ENCODE measurements at places on chromosomes 3 and 15. TPM values are rescaled to one million over a fixed set of nuclear protein-coding genes. Genes with fewer than 3 reads are reported as not detected.

The CFAP100 gene
- total RNA-seq, result not detected

The IL5RA gene
- not detected for total RNA-seq

The SCN11A gene
- total RNA-seq, result under 0.01 TPM

The RAB6B gene
- total RNA-seq, result under 0.01 TPM

The EPHB3 gene
- total RNA-seq, result 2.6 TPM

The CAPN3 gene
- 2.0 TPM for total RNA-seq

The SRPRB gene
- 91.8 TPM for total RNA-seq

The CCR4 gene
- not detected for total RNA-seq

The GOLGA6L10 gene
- total RNA-seq, result 1.8 TPM

The STAB1 gene
- total RNA-seq, result 0.57 TPM

The GHSR gene
- not detected for total RNA-seq
